Glomerular endothelial cell (primary cell): ENCODE measurements at places on chromosomes 13 and 19. TPM values are rescaled to one million over a fixed set of nuclear protein-coding genes. Genes with fewer than 3 reads are reported as not detected.

LGALS4 gene
- total RNA-seq = 0.47 TPM in 1 of 2 replicates, not detected in the other

PNMA8A gene
- total RNA-seq = 0.53 and 3.3 TPM in 2 replicates

PRTN3 gene
- not detected in 2 replicates for total RNA-seq

COL4A2 gene
- total RNA-seq = 1,851 and 3,750 TPM in 2 replicates

SPRY2 gene
- total RNA-seq = 34.7 and 34.9 TPM in 2 replicates

PRR20A gene
- total RNA-seq = not detected in 2 replicates

STAP2 gene
- 28.8 and 29.3 TPM in 2 replicates for total RNA-seq

WDFY2 gene
- total RNA-seq = 3.9 and 4.9 TPM in 2 replicates

ZSCAN4 gene
- not detected in 2 replicates for total RNA-seq

ZNF329 gene
- 8.5 and 11.7 TPM in 2 replicates for total RNA-seq

ZNF579 gene
- 9.2 and 9.5 TPM in 2 replicates for total RNA-seq

SLC5A5 gene
- total RNA-seq = not detected in 2 replicates

ANGPTL8 gene
- not detected in 2 replicates for total RNA-seq

NLRP4 gene
- total RNA-seq = not detected in 2 replicates

MEIS3 gene
- 0.63 and 1.6 TPM in 2 replicates for total RNA-seq

PCSK4 gene
- total RNA-seq = 3.7 and 5.0 TPM in 2 replicates

MRPL57 gene
- total RNA-seq = 24.7 and 26.7 TPM in 2 replicates

ZNF99 gene
- not detected in 2 replicates for total RNA-seq

PCDH8 gene
- not detected in 2 replicates for total RNA-seq

S1PR2 gene
- 1.8 and 3.4 TPM in 2 replicates for total RNA-seq

PLEKHG2 gene
- total RNA-seq = 26.4 and 60.0 TPM in 2 replicates

SOX21 gene
- not detected in 2 replicates for total RNA-seq

IRGC gene
- not detected in 2 replicates for total RNA-seq

ZNF880 gene
- 11.3 and 24.8 TPM in 2 replicates for total RNA-seq

SYNGR4 gene
- total RNA-seq = not detected in 2 replicates

CDADC1 gene
- total RNA-seq = 1.6 and 5.7 TPM in 2 replicates

ZNF723 gene
- not detected in 2 replicates for total RNA-seq

GNG8 gene
- not detected in 2 replicates for total RNA-seq

POU4F1 gene
- total RNA-seq = 0.12 TPM in 1 of 2 replicates, not detected in the other

HAUS8 gene
- total RNA-seq = 2.8 and 4.9 TPM in 2 replicates

RANBP3 gene
- 49.5 and 76.5 TPM in 2 replicates for total RNA-seq

ZNF558 gene
- 5.6 and 11.7 TPM in 2 replicates for total RNA-seq

CNFN gene
- not detected in 2 replicates for total RNA-seq

UPF3A gene
- total RNA-seq = 15.0 and 38.7 TPM in 2 replicates

ZSCAN22 gene
- total RNA-seq = 1.8 and 3.5 TPM in 2 replicates

MBD3L3 gene
- not detected in 2 replicates for total RNA-seq

THSD8 gene
- not detected in 2 replicates for total RNA-seq

CPB2 gene
- not detected in 2 replicates for total RNA-seq

MYO1F gene
- 0.15 and 0.23 TPM in 2 replicates for total RNA-seq

COL5A3 gene
- 2.0 and 2.6 TPM in 2 replicates for total RNA-seq

ANO8 gene
- 6.3 and 9.6 TPM in 2 replicates for total RNA-seq

KIR3DL1 gene
- not detected in 2 replicates for total RNA-seq

NKPD1 gene
- 0.29 TPM in 2 replicates for total RNA-seq

ZNF441 gene
- 3.2 and 3.9 TPM in 2 replicates for total RNA-seq

LGALS14 gene
- total RNA-seq = not detected in 2 replicates

WDR88 gene
- total RNA-seq = not detected in 2 replicates

OR7D2 gene
- total RNA-seq = 0.35 TPM in 1 of 2 replicates, not detected in the other

GRK1 gene
- total RNA-seq = not detected in 2 replicates

IFT88 gene
- 8.5 and 9.0 TPM in 2 replicates for total RNA-seq

ZNF324B gene
- total RNA-seq = 5.3 and 6.3 TPM in 2 replicates

TMEM190 gene
- total RNA-seq = not detected in 2 replicates

UPF1 gene
- total RNA-seq = 65.9 and 90.6 TPM in 2 replicates

MED25 gene
- total RNA-seq = 35.3 and 47.6 TPM in 2 replicates
